AG08395 (cell line): ENCODE measurements at places on chromosomes 7 and 10.

DNA sequence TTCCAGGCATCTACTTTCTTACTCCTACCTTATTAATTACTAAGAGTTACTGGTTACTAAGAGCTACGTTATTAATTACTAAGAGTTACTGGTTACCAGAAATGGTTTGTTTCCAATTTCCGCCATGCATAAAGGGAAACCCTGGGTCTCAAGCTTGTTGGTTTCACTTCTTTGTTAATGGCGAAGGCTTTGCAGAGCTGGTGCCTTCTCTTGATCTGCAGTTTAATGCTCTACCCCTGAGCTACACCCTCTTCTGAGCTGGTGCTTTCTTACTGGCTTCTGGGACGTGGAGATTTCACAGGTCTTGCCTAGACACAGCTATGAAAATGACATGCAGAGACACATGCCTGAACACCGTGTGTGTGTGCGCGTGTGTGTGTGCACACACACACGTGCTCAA is 560 bp downstream of the CPA4 start:
- DNase-seq = no peak

- DNase-seq = no peak
Measured at GRCh38 chr10:35037104-35037503, 53.0 kb downstream of the CUL2 start.

DNA sequence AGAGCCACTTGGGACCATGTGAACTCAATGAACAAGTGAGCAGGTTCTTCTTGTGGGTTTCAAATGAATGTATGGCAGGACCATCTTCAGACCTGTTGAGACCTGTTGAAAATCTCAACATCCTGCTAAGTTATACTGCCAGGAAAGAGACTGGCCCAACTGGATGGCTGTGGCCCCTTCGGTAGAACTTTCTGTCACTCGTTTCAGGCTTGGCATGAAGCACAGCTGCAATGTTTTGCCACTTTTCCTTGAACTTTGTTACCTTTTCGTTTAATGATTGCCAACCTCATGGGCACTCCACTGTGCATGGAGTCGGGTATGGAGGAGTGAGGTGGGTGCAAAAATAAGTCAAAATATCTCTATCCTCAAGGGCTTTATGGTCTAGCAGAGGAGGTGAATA is 36.7 kb upstream of the SLC35B4 start:
- DNase-seq = no peak

DNA sequence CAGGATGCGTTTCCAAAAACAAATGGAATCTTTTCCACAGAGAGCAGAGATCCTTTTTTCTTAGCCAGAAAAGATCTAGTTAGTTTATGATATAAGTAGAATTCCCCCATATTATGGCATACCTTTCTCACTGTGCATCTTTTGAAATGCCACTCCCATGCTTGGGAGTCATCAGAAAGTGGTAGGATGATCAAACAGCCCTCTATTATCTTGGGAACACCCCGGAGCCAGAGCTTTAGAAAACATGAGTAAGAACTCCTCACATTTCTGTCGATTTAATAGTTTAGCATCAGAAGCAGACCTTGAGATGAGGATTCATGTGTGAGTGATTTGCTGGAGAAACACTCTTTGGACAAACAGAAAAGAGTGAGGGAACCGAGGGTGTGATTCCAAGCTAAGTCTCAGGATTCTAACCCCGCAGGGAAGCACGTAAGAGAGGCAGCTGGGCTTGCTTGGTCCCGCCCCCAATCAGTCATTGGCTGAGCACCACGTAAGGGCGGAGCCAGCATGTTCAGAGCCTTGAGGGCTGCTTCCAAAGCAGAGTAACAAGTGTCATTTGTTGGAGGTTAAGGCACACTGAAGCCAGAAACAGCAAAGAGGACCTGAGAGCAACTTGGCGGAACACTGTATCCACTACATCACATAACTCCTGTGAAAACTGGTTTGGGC is 43.7 kb upstream of the NXPH1 start:
- DNase-seq = no peak

GRCh38 chr7:153640586-153640985 is 411.6 kb upstream of the DPP6 start:
- no peak for DNase-seq

GRCh38 chr7:19464241-19464640 is 244.6 kb downstream of the POLR1F start:
- DNase-seq = no peak

GRCh38 chr10:30041196-30042105 is 17.9 kb downstream of the JCAD start:
- no peak for DNase-seq

- peak; percentile 70 for DNase-seq
Measured at GRCh38 chr10:127928021-127928806, 21.3 kb downstream of the PTPRE start.

DNA sequence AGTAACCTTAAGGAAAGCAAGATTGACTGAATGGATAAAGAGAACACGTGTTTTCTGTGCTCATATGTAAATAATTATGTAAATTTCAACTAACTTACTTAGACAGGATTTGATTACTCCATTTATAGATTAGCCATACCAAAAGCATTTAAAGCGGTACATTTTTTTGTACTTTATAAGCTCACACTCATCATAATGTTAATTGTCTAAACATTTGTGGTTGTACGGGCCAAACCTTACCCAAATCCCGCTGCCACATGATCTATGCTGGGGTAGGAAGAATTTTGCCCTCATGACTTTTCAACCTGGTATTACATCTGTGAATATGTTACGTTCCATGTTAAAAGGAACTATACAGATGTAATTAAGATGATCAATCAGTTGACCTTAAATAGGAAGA is 29.1 kb downstream of the MKX start:
- no peak for DNase-seq

DNA sequence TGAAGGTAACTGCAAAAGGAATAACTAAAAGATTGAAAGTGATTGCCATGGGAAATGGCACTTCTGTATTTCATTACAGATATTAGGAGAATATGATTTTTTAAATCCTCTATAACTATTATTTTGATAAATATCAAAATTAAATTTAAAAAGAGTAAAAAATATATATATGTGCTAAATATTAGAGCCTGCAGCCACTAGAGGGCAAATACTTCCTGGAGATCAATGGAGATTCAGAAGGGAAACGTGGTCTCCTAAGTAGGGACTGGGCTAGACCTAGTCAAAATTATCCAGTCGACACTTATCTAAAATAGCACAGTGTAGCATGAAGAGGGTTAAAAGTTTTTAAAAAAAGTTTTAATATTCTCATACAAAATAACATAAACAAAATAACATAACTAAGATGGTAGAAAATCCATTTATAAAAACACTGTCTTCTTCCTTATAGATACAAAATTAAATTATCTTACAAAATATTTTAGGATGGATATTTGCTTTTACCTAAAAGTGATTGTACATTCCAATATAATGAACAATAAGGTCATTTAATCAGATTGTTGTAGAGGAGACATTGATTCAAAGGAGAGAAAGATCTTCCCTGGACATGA is 434.3 kb downstream of the MDFIC start:
- no peak for DNase-seq

DNA sequence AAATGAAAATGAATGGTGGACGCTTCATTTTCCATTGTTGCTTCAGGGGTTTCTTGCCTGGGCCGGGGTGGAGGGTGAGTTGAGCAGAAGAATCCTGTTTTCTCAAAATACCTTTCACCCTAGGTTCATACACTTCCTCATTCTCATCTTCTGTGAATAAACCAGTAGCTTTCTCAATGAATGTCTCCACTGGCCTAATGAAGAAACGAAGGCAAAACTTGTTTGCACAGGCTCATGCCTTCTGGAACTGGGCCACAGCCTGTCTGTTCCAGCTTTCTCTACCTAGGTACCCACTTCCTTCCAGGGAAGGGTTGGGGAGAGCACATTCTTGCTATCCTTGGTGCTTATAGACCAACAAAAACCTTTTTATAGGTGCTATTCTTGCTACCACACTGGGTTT is 21.3 kb downstream of the STMP1 start:
- DNase-seq = no peak

- no peak for DNase-seq
Measured at GRCh38 chr7:91596287-91596686, 284.2 kb downstream of the MTERF1 start.

- DNase-seq = no peak
Measured at GRCh38 chr10:6386346-6386745, 183.6 kb downstream of the PFKFB3 start.

GRCh38 chr10:11742009-11742778 is at the start of gene ECHDC3:
TSS of gene ECHDC3 (plus strand) at chr10:11742382. CDS start at chr10:11742577, 195 bp downstream.
- DNase-seq = peak; percentile 76

DNA sequence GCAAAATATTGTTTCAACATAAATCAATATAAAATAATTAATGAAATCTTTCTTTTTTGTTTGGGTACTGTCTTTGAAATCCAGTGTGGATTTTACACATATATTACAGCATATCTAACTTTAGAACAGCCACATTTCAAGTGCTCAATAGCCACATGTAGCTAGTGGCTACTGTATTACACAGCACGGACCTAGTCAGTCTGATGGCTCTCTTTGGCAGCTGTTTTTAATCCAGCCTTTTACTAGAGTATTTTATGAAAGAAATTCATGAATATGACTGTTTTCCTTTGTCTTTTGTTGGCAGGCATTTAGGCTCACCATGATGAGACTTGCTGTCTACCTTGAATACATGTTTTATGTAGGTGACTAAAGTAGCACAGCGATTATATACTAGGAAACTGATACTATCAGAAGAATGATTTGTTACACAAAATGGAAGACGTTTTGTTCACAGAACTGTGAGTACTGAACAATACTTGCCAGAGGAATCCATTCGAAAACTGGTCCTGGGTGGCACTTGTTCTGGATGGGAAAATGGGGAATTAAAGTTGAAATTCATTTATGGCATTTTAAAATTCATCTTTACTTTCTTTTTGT is 386.7 kb downstream of the PHTF2 start:
- DNase-seq = no peak

- DNase-seq = no peak
Measured at GRCh38 chr7:72335561-72336381, 76.4 kb downstream of the CALN1 start.

DNA sequence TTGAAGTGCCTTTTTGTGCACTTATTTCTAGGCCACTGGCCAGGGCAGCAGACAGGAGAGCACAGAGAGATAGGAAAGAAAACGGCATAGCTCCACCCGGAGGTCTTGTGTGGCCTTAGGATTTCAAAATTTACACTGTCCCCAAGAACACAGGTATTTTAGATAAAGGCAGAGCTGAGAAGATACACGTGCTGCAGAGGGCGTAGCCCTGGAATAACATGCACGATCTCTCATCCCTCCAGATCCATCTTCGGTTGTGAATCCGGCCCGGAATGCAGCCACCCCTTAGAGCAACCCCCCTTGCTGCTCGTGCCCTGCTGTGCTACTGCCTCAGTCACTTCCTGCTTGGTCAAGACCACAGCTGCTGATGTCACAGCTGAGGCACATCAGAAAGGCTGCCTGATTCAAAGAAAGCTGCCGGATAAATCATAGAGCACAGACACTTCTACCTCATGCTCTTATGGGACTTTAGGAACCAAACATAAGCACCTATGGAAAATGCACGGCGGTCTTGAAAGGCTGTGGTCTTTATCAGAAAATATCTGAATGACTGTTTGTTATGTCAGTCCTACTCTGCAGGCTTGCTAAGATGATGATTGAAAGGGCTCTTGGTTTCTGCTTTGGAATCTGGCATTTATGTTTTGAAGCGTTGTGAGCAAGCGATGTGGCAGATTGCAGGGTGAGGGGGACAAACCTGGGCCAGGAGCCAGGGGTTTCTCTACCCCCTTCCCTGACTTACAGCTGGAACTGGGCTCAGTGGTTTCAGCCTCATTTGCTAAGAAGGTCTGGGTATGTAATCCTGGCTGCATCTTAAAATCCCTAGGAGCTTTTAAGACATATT is 152.0 kb downstream of the SVIL start:
- DNase-seq = peak; percentile 58

GRCh38 chr7:24576171-24577025 is 3.1 kb downstream of the PALS2 start:
- DNase-seq = peak; percentile 64

DNA sequence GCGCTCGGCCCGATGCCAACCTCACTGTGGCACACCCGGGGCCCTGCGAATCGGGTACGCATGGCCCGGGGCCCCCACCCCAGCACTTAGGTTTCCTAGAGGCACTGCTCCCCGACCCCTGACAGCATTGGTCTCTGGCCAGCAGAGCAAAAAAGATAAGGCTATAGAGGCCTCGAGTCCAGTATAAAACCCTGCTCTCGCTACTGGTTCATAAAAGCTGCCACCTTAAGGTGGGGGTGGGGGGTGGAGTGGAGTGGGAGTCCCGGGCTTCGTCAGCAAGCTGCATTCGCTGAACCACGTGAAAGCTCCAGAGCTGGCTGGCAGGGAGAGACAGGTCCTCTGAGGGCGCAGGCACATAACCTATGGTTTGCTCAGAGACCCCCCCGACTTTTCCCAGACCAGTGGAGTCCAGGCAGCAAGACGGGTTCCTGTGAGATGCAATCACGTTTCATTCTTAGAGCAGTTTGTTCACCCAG is 1.3 kb downstream of the KAZALD1 start:
- DNase-seq = no peak

DNA sequence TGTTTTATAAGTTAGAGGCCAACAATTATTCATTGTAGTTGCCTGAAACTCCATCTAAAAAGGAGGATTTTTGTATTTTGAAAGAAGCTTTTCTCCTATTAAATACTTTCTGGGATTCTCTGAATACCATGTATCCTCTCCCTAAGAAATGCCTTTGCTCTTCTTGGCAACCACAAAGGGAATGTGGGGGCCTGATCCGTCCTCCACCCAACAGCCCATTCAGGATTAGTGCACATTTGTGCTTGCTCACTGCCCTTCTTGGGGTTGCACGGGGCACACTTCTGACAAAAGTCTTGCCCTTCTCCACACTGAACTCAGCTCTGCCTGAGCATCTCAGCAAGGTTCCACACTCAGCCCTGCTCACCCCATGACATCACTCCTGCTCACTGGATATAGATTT is 194.2 kb downstream of the SLC25A13 start:
- DNase-seq = no peak

- peak; percentile 45 for DNase-seq
Measured at GRCh38 chr10:75395932-75396630, 5.5 kb downstream of the ZNF503 start.

- peak; percentile 41 for DNase-seq
Measured at GRCh38 chr10:107653832-107654287, 489.4 kb upstream of the SORCS1 start.
